RCC 7860 (cell line): ENCODE measurements at places on chromosomes 2 and 18.

GRCh38 chr2:74425523-74425922 is 4.0 kb downstream of the WDR54 start:
- peak; percentile 66 for DNase-seq

DNA sequence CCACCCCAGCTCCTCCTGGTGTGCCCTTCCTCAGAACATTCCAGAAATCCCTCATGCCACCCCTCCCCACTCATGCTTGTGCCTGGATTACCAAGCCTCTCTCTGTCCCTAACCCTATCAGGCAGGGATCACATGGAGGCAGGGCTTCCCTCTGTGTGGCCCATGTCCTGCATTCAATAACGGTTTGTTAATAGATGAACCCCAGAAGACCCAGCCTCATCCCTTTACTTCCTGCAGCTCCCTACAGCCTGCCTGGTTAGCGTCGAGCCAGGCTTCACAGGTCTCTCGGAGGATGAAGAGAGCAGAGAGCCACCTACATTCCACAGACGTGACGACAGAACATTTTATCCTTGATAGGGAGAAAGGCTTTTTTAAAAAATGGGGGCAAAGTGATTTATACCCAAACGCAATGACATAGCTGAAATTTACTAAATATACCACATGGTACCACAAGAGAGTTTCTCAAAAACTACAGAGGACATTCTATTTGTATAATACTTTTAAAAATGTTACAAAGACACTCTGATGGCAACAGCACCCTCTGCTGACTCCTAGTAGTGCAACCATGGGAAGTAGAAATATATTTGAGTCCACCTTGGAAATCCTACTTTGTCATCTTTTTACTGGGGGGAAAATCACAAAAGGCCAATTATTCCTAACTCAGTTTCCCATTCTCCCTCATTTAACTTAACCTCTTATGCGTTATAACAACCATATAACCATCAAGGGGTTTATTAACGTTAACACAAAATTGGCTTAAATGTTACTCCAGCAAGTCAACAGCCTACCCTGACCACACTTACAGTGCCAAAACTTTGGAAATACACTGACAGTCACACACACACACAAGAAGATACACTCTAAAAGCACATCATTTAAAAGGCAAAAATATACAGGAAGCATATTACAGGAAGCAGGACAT is 30.7 kb downstream of the FBXO15 start:
- DNase-seq: no peak

DNA sequence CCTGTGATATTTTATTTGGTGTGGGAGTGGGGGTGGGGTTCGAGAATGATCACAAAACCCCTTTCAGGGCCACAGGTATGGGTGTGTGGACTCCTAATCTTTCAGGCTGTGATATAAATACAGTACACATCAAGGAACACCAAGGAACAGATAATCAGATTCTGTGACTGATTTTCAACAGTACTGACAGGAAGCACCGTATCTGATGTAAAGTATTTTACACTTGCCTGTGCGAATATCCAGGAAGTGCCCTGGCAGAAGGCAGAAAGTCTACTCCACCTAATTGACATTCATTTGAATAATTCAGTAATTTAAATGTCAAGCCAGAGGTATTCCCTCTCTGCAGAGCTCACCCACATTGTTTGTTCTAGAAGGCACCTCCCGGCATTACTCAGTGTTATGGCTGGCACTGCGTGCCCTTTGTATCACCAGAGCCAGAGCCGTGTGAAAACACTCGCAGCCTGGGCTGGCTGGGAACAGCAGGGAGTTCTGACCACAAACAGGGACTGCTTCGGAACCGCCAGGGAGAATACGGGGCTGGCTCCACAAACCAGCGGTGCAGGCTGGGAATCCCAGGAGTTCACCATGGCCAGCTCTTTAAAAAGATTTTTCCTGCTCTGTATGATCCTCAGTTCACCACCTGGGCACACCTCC is 91.8 kb downstream of the ACVR1 start:
- peak; percentile 81 for DNase-seq

GRCh38 chr2:69437751-69438154 is 518 bp upstream of the NFU1 start:
- no peak for DNase-seq

GRCh38 chr2:26530240-26530540 is 52.3 kb upstream of the OTOF start:
- no peak for DNase-seq

DNA sequence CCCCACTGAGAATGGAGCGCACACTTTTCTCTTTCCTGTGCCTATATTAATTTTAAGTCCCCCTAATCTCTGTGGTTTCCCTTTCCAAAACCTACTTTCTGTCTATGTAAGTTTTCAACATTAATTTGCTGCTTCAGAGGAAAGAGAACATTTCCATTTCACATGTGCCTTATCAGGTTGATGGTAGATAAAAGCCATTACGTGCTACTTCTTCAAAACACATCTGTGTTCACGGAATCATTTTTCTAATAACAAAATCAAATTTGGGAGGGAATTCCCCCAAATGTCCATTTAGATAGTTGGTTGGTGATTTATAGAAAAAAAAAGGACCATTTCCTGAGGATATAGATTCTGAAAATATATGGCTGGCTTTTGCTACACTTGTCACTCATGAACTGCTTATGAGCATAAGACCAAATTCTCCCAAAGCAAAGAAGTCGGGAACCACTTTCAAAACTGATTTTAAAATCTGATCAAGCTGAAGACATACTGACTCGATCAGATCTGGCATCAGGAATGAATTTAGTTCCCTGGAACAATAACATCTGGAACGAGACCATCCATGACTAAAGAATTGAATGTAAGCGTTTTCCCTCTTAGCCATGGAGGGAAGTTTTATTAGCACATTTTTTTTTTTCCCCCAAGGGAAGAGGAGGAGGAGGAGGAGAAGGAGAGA is 8.2 kb downstream of the PTGR3 start:
- no peak for DNase-seq
